ENCODE measurements at places on chromosomes 7 and 10.

DNA sequence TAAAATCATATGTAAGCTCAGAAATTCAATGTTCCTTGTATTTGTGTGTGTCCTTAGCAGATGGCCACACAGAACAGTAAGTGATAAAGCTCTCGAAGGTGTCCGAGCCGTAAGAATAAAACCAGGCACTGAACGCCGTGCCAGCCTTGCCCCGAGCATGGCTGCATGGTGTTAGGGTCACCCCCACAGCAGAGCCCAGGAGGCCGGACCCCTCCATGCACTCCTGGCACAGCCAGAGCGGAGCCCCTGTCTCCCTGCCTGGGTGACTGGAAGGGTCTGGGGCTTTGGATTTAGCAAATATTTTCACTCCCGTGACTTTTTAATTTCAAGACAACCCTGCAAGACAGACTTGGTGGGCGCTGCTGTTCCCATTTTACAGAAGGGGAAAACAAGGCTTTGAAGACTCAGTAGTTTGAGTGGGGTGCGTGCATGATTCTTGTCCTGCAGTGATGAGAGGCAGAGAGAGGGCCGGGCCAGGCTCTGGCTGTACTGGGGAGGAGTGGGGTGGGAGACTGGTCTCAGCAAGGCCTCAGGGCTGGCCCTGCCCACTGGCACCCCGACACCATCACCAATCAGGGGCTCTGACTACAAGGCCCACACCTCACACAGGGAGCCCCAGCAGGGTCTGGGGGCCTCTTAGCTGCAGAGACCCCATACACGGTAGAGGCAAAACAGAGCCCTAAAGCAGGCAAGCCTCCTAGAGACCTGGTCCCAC is 39.4 kb downstream of the VIPR2 start:
- DNase-seq = no peak

DNA sequence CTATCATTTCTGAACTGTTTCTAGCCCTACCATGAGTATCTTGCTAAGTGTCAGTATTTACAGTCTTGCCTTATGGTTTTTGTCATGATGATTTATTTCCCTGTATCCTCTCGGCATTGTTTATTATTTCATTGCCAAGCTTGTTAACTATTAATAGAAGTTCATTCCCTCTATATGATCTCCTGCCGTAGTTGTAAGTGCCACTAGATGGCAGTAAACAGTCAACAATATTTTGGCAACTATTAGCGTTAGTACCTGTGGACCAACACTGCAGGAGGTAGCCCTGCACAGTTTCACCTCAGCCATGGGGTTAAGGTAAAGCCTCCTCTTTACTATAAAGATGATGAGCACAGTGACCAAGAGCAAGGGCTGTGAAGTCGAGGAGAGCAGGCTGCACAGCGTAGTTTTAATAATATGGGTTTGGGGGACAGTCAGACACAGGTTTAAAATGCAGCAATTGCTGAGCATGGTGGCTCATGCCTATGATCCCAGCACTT is 26.1 kb upstream of the CCNJ start:
- peak; percentile 72 for DNase-seq

DNA sequence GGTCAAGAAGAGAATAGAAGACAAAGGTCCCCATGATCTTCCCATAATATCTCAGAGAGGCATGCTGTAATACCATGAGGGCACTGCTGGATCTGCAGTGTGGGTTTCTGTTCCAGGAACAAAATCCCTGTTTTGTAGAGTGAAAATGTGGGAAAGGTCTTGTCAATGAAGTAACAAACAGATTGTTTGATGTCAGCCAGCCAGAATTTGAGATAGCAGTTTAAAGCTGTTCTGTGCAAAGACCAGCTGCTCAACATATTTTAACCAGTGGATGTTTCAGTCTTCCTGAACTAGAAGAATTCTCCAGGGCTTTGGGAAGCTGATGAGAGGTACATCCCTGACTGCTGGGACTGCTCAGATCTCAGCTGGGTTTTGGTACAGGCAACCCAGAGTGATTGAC is 1012.5 kb downstream of the DNAJB9 start:
- DNase-seq = no peak

DNA sequence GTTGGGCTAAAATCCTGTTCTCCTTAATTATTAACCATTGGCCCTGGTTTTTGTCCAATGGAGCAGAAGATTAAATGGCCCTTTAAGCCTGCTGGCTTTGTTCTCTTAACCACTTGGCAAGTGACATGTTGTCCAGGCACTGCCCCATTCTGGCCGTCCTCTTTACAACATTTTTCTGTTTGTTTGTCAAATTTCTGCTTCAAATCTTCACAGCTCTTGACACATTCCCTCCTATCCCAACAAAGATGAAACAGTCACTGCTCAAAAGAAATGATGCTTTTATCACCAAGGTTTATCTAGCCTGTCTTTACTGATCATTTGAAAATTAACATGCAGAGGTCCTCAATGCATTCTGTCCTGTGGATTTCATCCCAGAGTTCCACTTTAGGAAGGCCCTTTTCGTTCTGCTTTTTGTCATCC is 700.4 kb downstream of the KCNMA1 start:
- DNase-seq = no peak

GRCh38 chr10:98449287-98449686 is 2.6 kb upstream of the HPS1 start:
- DNase-seq = no peak

DNA sequence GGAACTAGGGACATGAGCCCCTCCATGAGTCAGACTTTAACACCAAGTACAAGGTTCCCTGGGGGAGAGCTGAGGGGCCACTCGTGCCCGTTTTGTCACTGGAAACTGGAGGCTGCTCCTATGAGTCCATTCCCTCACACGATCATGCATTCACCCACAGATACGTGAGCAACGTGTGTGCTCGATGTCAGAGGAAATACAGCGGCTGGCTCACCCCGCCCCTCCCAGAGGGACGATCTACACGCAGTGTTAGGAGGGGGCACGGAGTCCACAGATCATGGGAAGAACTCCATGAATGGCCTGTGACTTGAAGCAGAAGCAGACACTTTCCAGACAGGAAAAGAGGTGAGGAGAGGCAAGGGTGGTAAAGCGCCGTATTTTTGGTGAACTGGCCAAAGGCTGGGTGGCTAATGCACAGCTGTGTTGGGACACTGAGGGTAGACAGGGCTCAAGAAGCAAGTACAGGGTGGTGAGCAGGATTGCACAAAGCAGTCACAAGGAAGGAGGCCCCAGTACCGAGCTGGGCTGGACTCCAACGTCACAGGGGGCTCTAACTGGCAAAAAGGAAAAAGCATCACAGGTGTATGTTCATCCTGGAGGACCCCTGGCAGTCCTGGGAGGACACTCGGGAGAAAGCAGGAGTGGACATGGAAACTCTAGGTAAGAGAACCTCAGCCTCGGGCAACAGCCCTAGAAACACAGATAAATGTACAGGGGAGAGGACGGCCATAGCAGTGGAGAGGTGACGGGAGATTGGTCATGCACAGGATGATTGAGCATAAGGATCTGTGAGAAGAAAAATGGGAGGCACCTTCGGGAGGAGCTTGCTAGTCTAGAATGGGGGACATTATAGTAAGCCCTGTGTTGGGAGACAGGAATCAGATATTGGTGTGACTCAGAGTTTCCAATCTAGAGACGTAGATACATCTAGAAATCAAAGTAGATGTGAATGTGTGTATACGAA is 41.2 kb downstream of the TNS3 start:
- no peak for DNase-seq

DNA sequence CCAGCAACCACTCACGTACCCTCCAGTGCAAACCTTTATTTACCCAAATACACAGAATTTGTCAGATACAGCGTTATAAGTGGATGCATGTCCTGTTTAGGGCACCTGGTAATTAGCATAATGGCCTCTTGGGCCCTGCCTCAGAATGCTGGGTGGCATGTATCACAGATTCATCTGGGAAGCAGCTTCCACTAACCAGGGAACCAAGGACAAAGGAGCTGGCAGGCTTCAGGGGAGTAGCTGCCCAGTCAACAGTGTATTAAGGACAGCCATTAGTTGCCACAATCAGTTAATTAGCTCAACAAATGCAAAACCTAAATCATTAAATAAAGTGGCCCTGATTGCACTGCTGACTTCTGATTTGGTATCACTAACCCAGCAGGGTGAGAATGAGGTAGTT is 105.7 kb downstream of the RAPGEF5 start:
- DNase-seq = no peak

DNA sequence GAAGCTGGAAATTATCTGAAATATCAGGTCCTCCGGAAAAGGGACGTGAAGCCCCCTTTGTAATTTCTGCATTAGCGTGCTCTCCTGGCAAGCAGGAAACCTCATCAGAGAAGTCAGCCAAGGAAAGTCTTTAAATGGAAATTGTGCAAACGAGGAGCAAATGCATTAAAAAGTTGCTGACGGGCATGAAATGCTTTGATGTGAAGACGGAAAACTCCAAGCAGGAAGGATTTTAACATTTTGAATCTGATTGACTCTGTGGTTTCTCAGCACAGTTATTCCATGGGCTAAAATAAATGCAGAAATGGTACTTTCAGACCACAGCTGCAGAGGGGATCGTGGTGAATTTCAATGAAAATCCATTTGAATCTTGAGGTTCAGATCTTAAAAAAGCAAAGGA is 167.8 kb downstream of the AHR start:
- no peak for DNase-seq

DNA sequence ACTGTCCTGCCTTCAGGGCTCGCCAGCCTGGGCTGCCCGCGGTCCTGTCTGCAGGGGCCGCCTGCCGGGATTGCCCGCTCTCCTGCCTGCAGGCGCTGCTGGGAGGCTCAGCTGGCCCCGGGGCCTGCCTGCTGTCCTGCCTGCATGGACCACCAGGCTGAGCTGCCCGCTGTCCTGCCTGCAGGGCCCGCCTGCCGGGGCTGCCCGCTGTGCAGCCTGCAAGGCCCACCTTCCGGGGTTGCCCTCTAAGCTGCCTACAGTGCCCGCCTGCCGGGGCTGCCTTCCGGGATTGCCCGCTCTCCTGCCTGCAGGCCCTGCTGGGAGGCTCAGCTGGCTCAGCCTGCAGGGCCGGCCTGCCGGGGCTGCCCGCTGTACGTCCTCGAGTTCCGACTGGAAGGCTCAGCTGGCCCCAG is 164.4 kb downstream of the GLRX3 start:
- DNase-seq = no peak

GRCh38 chr10:71103961-71104360 is 108.4 kb upstream of the UNC5B start:
- DNase-seq = no peak

DNA sequence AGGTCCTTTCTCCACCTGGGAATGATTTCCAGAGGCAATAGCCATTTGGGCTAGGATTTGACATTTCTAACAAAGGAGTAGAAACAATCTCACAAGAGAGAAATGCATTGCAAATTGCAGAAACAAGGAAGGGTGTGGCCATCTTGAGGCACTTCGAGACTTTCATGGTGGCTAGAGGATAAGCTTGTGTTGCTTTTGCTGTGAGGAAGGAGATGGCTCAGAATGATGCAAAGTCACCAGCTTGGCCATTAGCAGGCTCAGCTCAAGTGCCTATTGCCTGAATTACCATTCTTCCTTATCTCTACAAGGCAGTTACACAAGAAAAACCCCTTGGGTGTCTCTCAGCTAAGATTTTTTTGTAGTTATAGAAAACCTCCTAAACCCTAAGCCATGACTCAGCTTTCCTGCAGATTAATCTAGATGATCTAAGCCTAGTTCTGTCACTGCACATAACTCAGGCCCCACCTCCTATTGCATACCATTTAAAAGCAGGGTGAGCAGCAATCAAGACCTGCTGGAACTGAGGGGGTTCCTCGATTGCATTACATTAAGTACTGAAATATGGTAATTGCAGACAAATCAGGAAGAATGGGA is 683.1 kb downstream of the NRG3 start:
- no peak for DNase-seq
